HAP-1 (cell line): ENCODE measurements at places on chromosomes 16 and 17.

GRCh38 chr17:80029258-80029974, 6.3 kb downstream of the TBC1D16 start:
- no peak for DNase-seq

DNA sequence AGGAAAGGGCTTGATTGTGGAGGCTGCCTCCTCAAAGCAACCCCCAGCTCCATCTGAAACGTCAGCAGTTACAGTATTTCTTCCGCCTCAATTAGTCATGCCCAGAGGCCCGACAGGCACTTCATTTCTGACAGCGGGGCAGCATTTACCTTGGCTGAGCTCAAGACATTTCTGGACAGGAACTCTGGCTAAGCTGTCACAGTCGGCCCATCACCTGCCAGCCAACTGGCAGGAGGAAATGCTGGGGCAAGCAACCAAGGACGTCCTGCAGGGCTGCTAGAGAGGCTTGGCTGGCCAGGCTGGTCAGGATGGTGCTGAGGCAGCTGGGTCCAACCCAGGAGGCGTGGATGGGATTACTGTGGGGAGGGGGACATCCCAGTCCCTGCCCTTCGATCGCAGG, 27.8 kb downstream of the PLXDC1 start:
- DNase-seq = no peak

DNA sequence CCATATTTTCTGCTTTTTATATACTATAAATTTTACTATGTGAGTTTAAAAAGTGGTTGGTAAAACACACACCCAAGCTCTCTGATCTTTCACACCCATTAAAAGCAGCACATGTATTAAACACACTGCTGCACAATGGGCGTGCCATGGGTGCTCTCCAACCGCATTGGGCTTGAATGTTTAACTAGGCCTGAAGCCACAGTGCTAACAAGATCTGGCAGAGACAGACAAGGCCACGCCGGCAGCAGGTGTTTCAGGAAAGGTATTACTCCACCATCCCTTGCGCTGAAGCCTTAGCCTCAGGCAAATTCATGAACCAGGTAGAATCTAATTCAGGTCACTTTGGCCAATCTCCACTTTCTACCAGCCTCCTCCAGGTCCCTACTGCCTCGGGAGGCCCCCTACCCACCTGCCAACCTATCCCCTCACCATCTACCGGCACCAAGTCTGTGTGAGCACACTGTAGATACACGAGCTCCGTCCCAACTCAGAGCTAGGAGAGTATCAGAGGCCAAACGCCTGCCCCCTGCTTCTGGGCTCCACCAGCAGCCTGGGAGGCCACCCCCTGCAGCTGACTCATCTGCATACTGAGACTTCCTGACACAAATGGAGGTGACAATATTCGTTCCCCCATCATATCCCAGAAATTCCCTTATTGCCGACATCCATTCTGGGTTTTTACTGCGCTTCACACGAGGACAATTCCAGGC, 95.0 kb downstream of the ADCY9 start:
- DNase-seq = no peak

DNA sequence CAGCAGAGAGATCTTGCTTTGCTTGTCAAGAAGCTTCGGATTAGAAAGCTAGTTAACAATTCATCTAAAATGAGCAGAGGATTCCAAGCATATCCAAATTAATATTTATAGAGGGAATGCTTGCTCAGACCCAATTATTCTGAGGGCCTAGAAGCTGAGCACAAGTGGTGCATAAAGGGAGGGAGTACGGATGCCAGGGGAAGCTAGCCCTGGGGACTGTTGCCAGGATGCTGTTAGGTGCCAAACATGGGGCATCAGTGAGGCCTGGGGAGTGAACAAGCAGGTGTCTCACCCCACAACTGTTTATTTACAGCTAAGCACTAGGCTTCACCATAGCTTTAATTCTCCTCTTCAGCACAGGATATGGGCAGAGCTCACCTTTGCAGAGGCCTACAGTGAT, 684.1 kb upstream of the C16orf82 start:
- DNase-seq = no peak

DNA sequence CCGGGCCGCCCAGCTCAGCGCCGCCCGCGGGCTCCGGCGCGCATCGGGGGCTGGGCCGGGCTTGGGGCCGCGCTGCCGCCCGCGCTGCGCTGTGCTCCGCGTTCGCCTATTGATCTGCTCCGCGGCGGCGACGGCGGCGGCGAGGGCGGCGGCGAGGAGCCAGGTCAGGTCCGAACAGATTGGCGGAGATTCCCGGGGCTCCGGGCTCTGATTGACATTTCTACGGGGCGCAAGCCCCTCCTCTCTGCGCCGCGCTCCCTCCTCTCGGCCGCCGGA, 559 bp downstream of the IRX3 start:
- DNase-seq = peak; percentile 90

- no peak for DNase-seq
These were observed 204.9 kb upstream of the KCNJ16 start for GRCh38 chr17:69870091-69870530.

DNA sequence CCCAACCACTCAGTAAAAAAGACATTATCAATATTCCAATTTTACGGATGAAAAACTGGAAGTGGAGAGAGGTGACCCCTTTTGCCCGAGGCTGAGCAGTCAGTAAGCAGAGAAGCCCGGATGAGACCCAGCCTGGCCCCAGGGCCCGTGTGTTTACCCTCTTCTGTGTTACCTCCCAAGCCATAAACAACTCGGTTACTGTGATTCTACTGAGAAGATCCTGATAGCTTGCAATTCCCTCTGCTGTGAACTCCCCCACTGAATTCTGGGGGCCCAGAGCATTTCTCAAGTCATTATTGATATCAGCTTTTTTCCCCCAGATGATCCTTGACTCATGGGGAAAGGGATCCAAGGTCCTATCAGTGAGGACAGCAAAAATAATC, 482.6 kb upstream of the ERCC4 start:
- DNase-seq = no peak

DNA sequence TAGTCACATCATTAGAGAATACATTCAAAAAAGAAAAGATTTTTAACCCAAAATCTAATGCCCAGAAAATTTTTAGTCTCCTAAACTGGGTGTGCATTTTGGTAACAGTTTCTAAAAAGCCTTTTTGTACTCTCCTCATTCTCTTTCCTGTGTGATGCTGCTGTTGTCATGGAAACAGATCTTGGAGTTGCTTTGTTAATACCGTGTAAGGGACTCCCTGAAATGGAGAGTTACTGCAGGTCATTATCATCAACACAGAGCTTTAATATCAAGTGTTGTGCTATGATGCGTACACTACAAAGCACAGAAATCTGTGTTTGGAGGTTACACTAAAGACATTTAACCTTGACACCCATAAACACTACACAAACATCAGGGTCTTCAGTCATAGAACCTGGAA, 216.3 kb downstream of the PRKCA start:
- DNase-seq = no peak

- peak; percentile 18 for DNase-seq
These were observed 542 bp downstream of the SLC39A11 start for GRCh38 chr17:73091770-73092522.

- DNase-seq = no peak
These were observed 8.2 kb downstream of the PRPSAP1 start for GRCh38 chr17:76345377-76345974.

DNA sequence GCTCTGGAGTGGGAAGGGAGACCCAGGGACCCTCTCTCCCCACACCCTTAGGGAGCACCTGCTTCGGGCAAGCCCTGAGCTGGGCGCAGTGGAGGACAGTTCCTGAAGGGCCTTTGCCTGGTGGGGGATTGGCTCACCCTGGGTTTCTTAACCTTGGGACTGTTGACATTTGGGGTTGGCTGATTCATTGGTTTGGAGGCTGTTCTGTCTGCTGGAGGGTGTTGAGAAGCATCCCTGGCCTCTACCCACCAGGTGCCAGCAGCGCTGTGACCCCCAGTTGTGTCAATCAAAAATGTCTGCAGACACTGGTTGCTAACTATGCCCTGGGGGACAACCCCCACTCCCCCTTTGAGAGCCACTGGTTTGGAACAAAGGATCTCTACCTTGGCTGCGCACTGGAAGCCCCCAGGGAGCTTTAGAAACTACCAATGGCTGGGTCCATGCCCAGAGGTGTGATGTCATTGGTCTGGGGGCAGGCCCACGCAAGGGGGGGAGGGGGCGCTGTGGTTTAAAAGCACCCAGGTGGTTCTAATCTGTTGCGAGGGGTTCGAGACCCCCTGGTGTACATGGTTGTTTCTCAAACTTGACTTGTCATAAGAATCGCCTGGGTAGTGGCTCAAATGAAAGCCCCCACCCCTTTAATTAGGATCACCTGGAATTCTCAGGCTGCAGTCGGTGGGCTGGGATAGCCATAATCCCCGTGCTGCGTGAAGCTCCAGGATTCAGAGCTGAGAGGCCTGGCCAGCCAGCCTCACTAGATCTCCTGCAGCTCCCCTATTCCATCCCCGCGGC, 151.9 kb upstream of the GSE1 start:
- peak; percentile 29 for DNase-seq

- no peak for DNase-seq
These were observed 10.7 kb upstream of the BRIP1 start for GRCh38 chr17:61874075-61874474.
